ENCODE measurements at places on chromosomes 6 and 20.

DNA sequence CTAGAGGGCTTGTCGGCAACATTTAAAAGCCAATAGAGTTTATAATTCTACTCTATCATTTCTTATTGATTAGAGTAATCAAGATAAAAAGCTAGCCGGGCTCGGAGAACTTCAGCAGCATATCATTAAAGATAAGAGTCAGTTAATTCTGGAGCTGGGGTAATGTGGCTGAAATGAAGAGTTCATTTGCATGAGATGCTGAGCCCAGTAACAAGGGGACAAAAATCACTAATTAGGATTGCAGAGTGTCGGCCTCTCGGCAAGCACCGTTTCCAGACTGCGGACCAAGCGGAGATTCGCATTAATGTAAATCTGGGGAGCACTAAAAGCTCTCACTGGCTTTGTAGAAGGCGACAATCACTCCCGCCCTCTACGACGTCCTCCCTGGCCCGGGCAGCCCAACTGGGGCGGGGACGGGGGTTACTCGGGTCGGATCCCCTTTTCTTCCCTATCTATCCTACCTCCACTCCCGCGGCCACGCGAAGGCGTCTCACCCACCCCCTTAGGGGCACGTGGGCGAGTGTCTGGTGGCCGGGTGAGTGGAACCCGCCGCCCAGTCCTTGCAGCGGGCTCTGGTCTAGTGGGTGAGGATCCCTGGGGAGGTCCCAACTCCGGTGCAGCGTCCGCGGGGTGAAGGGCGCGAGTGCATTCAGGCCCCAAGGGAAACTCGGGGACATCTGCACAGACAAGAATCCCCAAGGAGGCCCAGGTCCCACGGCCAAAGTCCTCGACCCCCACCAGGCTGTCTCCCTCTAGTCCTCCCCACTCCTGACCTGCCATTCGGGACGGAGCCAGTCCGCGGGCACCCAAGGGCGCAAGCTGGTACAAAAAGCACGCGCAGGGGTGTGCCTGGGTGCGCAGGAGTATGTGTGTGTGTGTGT is 42.2 kb upstream of the OSTM1 start:
- DNase-seq: no peak

GRCh38 chr6:137926207-137926731 is 59.2 kb downstream of the TNFAIP3 start:
- DNase-seq: no peak

- no peak for DNase-seq
Observed at GRCh38 chr6:165183071-165183470, 126.3 kb downstream of the C6orf118 start.

- DNase-seq: no peak
Observed at GRCh38 chr6:116761779-116762178, 3.7 kb downstream of the FAM162B start.

DNA sequence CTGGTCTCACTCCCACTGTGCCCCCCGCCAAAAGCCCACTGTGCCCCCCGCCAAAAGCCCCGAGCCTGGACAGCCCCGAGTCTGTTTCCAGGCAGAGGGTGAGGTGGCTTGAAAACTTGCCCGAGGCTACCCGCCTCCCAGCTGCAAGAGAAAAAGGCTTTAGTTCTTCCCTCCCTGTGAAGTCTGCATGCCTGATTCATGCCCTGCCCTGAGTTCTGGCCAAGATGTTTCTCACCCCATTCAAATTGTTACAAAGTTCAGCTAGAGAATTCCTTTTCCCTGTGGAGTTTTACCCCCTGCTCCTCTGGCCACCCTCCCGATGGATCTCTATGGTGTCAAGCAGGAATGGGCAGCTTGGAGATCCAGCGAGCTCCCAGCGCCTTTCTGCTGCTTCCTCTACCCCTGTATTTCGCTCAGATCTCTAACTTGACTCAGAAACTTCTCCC is 298.8 kb upstream of the MAP3K7 start:
- DNase-seq: no peak

GRCh38 chr20:40765814-40766480 is 76.9 kb upstream of the MAFB start:
- no peak for DNase-seq

- DNase-seq: no peak
Observed at GRCh38 chr6:31357886-31358285, 907 bp upstream of the HLA-B start.

DNA sequence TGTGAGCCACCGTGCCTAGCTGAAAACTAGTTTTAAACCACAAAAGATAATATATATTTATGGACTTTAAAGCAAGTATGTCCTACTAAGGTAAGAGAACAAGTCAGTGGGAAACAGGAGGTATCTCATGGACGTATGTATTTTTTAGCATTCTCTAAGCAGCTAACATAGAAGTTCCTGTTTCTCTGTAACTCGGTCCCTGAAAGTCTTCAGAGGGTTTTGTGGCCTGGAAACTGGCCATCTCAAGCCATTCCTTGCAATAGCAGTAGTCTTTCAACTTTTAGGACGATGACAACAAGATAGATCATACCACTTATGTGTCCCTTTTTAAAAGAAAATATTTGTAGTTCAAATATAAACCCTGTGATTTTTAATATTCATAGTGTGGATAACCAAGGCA is 95.6 kb upstream of the RALGAPA2 start:
- no peak for DNase-seq

- DNase-seq: no peak
Observed at GRCh38 chr6:154380741-154381140, 24.1 kb upstream of the IPCEF1 start.

Data from anterior cingulate cortex (tissue), 58 donors.